CD4-positive, alpha-beta T cell treated with Interleukin-15 for 4 hours (primary cell): ENCODE measurements at places on chromosomes 12 and 14.
A peak's percentile ranks its signal among the peaks of the same experiment; 100 is the strongest.

DNA sequence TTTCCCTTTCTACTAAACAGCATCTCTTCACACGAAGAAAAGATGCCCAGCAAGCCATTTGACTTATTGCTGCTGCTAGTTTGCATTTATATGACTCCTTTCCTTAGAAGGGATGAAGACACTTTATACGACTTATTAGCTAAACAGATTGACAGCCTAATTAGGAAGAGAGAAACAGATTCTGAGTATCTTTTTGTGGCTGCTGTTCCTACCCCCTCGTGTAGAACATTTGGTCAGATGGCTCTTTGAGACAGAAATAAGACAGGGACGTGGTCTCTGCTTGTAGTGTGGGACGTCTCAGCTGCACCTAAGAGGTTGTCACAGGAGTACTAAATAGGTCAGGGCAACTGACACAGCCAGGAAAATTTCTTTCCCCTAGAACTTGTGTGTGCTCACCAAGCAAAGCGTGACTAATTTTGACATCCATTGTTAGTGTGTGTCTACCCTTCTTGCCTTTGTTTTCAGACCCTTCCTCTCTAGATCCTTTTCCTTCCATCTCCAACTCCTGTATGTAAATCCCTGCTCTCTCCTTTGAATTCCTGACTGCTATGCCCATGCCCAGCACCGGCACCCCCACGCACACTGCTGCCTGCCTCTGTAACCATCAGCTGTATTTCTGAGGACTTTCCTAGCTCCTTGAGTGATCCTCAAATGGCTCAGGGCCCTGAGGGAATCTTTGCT lies 83.2 kb downstream of the DAD1 start:
- peak; percentile 66 for DNase-seq

DNA sequence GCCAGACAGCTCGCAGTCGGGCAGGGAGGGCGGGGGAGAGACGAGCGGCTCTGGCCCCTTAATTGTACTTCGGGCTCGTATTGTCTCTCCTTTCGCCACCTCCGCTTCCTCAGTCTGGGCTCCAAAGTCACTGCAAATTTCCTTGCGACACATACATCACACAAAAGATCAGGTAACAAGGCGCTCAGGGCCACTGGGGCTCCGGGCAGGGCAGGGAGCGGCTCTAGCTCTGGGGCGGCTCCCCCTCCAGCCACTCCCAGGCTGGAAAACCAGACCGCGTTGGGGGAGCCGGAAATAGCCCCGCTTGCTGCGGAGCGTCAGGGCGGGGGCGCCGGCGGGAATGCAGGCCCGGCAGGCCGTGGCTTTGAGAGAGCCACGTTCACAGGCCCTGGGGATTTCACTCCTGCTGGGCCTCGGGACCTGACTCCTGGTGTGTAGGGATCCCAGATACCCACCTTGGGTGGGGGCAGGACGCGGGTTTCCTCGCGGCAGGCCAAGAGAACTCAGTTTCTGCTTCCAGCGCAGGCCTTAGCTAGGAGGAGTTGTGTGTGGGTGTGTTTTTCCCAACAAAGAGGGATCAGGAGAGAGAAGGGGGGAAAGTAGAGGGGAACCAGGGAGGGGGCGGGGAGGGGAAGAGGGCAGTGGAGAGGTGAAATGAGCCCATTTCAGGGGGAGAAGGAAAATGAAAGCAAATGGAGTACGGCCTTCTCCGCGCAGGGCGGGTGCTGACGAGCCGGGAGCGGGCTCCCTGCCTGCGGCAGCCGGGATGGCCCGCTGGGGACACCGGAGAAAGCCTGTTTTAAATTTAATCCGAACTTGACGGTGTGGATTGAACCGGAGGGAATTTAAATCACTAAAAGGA lies 4.4 kb upstream of the HOXC9 start:
- no peak for DNase-seq

DNA sequence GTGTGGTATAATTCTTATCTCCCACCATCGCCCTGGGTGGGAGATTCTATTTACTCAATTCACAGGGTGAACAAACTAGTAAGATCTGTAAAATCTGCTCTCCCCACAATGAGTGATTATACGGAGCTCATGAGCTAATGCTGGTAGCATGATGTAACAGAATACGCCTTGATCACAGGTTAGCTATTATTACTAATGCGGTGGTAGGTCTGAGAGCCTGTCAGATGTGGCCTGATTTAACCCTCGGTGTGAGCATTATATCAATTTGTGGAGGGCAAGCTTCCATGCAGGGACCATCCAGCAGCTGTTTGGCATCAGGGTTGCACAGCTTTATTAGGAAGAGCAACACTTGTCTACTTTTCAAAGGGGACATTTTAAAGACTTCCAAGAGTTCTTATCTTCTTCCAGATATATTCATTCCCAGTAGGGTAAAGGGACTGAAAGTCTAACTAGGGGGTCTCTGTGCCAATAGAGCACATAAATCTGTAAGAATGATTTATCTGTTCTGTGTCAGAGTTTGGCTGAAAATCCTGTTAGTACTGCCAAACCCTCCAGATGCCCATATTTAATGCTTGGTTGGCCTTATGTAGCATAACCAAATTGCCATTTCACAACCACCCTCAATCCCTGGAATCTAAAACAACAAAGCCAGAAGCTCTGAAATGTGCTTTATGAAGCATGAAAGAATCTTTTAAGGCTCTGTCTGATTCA lies 18.7 kb downstream of the TSHR start:
- no peak for DNase-seq

DNA sequence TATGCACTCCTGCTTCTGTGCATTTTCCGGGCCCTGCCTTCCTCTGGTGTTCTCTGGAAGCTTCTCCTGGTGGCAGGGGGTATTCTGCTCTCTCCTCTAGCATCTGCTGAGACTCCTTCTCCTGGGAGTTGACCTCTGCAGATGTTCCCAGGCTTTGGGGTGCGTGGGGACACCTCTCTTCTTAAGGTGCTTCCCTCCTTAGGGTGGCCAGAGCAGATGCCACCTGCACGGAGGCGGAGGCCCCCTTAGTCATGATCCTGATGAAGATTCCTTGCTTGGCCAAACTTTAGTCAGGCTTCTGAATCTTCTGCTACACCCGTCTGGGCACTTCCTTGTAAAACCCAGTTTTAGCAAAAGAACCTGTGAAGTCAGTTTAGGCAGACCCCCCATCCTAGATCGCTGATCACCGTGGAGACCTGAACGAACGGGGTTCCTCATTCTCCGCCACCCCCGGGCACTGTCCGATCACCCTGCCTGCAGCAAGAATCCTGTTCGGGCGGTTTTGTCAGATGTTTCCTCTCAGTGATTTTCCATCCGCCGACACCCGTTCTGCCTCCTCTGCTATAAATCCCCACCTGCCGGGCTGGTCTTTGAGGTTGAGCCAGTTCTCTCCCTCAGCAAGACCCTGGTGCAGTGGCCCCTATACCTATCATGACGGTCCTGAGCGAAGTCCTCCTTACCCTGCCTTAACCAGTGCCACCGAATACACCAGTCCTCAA lies 111.9 kb downstream of the CALM1 start:
- no peak for DNase-seq

- DNase-seq: no peak
Measured at GRCh38 chr14:20184181-20184580, 6.5 kb upstream of the OR11G2 start.

DNA sequence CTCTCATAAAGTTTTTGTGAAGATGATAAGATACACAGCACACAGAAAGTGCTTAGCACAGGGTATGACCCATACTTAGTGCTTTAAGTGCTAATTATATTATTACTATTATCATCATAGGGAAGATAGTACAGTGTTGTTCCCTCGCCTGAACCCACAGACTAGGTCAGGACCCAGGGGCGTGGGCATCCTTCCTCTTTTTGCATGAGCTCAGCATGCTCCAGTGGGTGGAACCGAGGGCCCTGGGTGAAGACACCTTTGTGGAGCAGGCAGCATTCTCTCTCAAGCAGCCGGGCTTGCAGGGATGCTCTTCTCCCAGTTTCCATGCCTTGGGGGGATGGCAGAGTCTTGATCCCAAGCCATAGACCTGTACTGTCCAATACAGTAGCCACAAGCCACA lies 34.8 kb downstream of the CRACR2A start:
- DNase-seq: peak; percentile 5

DNA sequence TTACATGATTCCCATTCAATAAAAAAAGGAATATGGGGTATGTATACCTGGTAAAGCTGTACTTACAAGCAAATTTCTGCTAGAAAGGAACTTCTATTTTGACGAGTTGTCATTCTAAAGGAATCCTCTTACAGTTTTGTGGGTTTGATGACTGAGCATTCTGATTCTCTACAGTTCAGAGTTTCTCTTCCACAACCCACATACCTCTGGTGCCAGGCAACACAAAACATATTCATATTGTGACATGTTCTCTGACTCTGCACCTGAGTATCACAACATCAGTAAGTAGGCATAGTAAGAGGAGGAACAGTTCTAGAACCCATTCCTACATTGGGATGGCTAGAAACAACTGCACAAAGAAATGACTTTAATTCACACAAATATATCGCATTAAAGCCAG lies 636.6 kb downstream of the MED13L start:
- no peak for DNase-seq

- no peak for DNase-seq
Measured at GRCh38 chr12:21323736-21324135, 11.0 kb downstream of the SLCO1A2 start.

DNA sequence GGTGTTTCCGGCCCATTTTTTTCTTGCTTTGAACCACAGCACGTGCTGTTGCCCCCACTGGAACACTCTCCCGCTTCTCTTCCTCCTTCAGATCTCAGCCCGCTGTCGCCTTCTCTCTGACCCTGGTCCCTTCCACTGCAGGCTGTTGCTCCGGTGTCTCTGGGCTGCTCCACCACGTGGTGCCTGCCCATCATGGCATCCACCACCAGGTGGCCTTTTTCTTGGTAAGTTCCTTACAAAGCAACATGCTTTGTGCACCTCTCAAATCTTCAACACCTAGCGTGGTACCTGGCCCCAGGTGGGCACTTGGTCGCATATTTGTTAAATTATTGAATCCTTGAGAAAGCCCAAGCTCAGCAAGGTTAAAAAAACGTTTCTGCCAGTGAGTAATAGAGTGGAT lies 19.1 kb downstream of the TUNAR start:
- DNase-seq: no peak

GRCh38 chr12:8566525-8566924 lies 25.8 kb upstream of the CLEC4E start:
- DNase-seq: no peak

GRCh38 chr12:6228535-6229223 lies 28.5 kb downstream of the CD9 start:
- no peak for DNase-seq

- no peak for DNase-seq
Measured at GRCh38 chr12:25784669-25785068, 173.8 kb upstream of the RASSF8 start.

DNA sequence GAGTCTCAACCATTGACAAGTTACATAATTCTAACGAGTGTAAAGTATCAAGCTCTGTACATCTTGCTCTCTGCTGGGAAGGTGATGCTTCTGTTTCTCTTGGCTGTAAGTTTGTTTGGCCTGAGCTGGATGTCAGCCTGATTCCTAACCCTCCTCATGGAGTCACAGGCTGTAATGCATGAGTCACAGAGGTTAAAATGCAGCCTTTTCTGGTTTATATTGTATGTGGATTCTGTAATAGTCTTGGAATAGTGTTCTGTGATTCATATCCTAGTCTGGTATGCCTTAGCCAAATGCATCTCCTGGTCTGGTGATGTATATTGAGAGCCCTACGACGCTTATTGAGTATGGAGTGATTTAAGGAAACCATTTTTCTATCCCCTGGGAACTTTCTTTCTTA lies 104.5 kb upstream of the FRMD6 start:
- DNase-seq: no peak

DNA sequence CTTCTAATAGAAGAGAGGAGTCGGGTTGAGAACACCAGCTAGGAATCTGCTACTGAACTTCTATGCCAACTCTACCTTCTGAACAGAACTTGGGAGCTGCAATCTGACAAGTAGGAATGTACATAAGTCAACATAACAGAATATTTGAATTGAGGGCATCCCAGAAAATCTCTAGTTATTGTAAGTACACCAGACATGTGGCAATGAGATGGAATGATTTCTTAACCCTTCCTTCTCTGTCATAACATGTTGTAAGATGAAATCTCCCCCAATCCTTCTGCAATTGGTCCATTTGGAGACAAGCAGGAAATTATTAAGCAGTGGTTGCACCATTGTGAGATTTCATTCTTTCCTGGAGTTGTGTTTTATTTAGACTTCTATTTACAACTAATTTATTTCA lies 68.7 kb upstream of the TMPO start:
- no peak for DNase-seq

GRCh38 chr12:102182635-102183034 lies 15.0 kb downstream of the PMCH start:
- DNase-seq: no peak

DNA sequence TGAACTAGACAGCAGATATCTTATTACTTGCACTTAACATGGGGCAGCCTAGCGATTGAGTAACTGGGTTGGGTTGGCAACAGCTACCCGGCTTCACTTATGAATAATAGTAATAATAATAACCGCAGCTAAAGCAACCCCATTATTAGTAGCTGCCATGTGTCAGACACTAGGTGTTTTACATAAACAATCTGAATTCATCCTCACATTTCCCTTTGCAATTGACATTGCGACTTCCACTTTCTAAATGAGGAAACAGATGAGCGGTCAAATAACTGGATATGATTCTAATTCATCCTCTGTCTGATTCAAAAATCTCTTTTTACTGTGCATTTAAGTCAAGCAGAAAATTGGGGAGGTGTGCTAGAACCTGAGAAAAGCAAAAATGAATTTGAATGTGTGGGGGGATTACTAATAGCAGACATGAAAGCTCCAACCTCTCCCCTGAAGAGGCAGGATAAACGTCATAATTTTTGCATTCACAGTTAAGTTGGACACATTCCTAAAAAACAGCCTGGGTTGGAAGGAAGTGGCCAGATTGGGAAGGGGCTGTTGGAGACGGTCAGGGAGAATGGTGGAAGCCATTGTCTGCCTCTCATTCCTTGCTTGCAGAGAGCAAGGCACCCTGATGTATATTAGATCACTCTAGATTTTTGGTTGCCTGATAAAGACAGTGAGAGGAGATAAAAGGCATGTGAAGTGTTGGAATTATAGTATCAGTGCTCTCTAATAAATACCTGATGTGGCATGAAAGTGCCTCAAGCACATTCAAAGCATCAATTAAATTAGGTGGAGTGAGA lies 13.1 kb downstream of the EMP1 start:
- DNase-seq: no peak
